ENCODE measurements at places on chromosomes 12 and 14.

DNA sequence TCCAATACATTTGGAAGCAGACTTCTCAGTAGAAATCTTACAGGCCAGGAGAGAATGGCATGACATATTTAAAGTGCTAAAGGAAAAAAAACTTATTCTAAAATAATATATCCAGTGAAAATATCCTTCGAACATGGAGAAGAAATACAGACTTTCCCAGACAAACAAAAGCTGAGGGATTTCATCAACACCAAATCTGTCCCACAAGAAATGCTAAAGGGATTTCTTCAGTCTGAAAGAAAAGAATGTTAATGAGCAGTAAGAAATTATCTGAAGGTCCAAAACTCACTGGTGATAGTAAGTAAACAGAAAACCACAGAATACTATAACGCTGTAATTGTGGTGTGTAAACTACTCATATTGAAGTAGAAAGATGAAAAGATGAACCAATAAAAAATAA is 103.9 kb downstream of the INSM2 start:
- DNase-seq: no peak

GRCh38 chr14:69539631-69540410 is 34.9 kb downstream of the CCDC177 start:
- DNase-seq: no peak

DNA sequence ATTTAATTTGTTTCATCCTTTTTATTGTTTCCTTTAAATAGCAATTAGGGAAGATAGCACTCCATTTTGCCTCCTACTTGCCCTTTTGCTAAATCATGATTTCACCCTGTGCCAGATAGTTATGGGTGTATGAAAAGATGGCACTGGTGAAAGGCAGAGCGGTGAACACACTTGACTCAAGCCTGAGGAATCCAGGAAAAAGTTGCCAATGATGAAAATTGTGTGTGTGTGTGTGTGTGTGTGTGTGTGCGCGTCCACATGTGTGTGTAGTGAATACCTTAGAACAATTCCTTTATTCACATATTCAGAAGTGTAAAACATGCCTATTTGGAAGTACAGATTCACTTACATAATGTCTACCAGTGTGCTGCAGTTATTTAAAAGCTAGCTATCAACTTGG is 123.8 kb downstream of the PTCSC3 start:
- DNase-seq: no peak

- DNase-seq: no peak
Observed at GRCh38 chr14:78758333-78758732, 588.2 kb downstream of the NRXN3 start.

DNA sequence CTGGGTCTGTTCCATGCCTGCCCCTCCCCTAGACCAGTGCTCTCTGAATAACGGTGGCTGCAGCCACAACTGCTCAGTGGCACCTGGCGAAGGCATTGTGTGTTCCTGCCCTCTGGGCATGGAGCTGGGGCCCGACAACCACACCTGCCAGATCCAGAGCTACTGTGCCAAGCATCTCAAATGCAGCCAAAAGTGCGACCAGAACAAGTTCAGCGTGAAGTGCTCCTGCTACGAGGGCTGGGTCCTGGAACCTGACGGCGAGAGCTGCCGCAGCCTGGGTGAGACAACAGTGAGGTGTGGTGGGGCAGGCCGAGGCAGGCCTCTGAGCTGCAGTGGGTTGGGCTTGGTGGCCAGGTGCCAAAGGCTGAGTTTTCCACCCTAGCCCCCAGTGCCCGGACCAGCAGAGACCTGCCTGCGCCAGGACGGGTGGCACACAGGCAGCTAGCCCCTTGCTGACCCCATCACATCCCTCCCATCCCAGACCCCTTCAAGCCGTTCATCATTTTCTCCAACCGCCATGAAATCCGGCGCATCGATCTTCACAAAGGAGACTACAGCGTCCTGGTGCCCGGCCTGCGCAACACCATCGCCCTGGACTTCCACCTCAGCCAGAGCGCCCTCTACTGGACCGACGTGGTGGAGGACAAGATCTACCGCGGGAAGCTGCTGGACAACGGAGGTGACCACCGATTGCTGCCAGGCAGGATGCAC is 28.2 kb upstream of the LRP1-AS start:
- no peak for DNase-seq

- no peak for DNase-seq
Observed at GRCh38 chr12:100265732-100266584, 921 bp downstream of the DEPDC4 start.

- no peak for DNase-seq
Observed at GRCh38 chr12:48758186-48758585, 30.7 kb downstream of the ADCY6 start.

- no peak for DNase-seq
Observed at GRCh38 chr12:125121106-125121505, 55.9 kb downstream of the AACS start.

GRCh38 chr12:6768990-6769389 is 2.8 kb downstream of the PTMS start:
- no peak for DNase-seq

GRCh38 chr14:89129570-89129969 is 287.5 kb downstream of the FOXN3 start:
- DNase-seq: no peak

- no peak for DNase-seq
Observed at GRCh38 chr12:3101309-3102024, 24.3 kb downstream of the TSPAN9 start.

DNA sequence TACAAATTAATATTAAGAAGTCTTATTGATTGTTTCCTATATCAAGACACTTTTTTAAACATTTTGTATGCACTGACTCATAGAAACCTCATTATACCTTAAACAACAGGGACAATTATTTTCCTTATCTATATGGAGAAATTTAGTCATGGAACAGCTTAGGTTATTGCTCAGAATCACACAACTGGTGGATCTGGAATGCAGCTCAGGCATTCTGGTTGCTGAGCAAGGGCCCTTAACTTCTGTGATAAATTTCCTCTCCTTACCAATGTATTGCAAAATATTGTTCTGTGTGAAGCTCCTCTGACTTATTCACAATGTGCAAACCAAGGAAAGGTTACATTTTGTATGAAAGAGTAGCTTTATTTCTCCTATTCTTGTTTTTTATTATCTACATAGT is 817.8 kb downstream of the LRFN5 start:
- DNase-seq: no peak

All from activated naive CD8-positive, alpha-beta T cell treated with anti-CD3 and anti-CD28 coated beads, Interleukin-2, amount 50 U/mL, for 16 hours (primary cell).